Fibroblast of skin of back (primary cell): ENCODE measurements at places on chromosomes 5 and 9.

GRCh38 chr5:335740-336038, 14.2 kb downstream of the AHRR start:
- DNase-seq: no peak

GRCh38 chr9:7284517-7284916, 515.1 kb downstream of the DMAC1 start:
- no peak for DNase-seq

DNA sequence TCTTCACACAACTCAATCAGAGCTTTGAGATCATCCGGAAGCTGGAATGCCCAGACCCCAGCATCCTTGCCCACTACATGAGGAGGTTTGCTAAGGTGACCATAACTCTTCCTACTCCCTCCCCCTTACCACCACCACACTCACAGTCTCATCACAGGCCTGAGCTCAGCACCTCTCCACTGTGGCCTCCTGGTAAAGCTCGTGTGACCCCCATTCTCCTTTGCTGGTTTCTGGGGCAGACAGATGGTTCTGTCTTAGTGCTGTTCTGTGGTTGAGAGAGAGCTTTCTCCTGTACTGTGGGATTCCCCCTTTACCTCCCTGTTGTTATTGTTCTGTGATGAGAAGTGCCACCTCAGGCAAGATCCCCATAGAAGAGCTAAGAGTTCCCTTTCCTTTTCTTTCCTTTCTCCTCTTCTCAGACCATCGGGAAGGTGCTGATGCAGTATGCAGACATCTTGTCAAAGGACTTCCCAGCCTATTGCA, 92.7 kb upstream of the RUSC2 start:
- no peak for DNase-seq

DNA sequence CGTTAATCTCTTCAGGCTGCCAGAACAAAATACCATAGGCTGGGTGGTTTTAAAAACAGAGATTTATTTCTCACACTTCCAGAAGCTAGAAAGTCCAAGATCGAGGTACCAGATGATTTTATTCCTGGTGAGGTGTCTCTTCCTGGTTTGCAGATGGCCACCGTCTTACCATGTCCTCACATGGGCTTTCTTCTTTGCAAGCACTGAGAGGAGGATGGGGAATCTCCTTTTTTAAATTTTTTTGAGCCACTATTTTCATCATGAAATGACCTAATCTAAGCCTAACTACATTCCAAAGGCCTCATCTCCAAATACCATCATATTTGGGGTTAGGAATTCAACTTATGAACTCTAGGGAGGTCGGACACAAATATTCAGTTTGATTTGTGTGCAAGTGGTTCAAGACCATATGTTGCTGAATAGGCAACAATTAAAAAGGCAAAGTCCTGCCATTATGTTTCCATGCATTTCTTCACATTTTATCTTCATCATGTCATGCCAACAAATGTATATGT, 371.2 kb downstream of the CDH18 start:
- peak; percentile 2 for DNase-seq

DNA sequence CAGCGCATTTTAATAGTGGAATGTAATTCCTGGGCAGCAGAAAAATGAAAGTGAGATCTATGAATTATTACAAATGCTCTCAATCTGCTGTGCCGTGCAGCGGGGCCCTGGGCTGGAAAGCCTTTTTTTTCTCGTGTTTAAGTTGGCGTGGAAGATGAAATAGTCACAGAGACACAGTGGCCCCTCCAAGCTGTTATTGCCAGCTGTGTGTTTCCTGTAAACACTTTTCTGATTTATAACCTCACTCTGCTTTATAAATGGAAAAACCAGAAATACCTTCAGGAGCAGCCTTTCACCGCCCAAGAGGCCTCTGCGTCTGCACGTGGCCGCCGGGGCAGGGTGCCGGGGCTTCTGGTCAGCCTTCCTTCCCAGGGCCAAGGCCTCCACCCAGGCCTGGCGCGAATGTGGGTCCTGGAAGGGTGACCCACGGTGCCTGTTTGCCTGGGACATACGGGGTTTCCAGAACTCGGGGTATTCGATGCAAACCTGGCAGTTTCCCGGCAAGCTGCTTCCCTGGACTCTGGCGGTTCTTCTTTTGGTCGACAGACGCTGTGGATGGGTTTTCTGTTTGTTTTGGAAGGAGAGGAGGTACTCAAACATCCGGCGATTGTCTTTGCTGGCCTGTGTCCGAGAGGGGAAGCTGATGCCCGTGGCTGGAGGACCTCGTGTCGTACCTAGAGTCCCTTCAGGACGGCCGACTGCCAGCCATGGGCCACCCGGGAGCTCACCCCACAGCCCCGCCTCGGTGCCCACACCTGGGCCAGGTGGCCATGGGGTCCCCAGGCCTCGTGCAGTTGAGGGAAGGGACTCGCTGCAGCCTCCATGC, 256.7 kb downstream of the PARP8 start:
- no peak for DNase-seq

- no peak for DNase-seq
Measured at GRCh38 chr9:131161585-131161984, 36.2 kb downstream of the NUP214 start.

DNA sequence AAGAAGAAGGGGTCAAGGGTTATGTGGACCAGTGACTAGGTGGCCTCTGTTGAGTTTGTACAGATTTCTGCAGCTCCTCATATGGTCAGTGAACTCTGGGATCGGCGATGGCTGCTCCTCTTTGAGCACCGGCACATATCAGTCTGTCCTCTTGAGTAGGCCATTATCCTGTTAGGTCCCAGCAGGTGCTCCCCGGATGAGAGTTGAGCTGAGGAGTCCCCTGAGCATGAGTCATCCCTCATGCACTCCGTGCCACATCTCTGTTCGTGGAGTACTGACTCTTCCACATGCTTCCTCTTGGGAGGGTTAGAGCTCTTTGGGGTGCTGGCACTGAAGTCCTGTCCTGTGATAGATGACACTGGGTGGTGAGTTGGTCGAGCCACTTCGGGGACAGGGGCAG, 143.7 kb downstream of the PTTG1 start:
- no peak for DNase-seq

DNA sequence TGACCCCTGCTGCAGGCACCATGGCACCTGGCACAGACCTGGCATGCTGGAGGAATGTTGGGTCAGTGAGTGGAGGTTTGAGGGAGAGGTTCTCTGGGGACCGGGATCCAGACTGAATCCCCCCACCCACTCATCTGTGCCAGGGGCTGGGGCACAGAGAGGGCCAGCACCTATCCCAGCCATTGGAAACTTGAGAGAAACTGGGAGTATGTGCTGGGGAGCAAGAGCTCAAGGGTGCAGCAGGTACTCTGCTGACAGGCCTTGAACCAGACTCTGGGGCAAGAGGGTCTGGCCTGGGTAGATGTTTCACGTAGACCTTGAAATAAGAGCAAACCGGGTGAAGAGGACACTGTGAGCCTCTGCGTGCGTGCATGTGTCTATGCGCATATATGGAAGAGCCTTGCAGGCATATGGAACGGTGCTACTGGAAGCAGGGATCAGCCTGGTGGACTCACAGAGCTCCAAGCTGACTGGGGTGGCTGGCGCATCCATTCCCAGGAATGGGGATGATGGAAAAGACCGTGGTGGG, 8.8 kb downstream of the FGF18 start:
- no peak for DNase-seq

DNA sequence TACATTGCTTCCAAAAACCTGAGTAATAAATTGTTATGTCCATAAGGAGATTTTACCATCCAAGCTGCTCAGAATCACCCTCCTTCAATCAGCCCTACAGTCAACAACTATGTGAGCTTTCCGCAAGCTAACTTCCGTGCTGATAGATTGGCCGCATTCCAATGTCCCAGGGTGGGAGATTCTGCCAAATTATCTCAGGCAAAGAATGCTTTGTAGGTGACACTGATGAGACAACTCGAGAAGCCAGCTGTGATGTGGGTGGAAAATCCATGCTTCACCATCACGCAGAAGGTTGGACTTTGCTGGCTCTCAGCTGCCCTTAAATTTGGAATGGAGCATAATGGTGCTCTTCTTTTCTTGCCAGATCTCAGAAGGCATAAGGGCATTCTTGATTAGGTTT, 44.9 kb upstream of the HCN1 start:
- DNase-seq: no peak

DNA sequence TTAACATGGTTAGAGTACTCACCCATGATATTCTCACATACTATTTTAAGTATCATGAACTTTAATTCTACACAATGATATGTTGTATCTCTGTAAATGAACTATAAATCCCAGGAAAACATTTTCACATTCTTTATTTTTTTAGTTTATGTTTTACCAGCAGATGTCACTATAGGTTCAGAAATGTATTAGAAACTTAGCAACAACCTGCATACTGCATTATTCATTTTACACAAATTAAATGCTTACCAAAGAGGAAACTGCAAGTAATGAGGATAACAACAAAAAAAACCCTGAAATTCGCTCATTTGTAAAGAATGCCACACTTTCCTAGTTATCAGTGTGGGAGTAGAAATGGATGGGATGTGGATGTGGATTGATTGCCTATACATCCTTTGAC, 217.5 kb upstream of the OTULINL start:
- DNase-seq: no peak

- no peak for DNase-seq
Measured at GRCh38 chr9:14941501-14942405, 31.5 kb upstream of the FREM1 start.

GRCh38 chr5:134053840-134054338, 49.1 kb upstream of the VDAC1 start:
- DNase-seq: no peak

GRCh38 chr9:8365466-8366160, 566.0 kb upstream of the DMAC1 start:
- no peak for DNase-seq

- peak; percentile 55 for DNase-seq
Measured at GRCh38 chr9:75265525-75265972, 177.2 kb downstream of the OSTF1 start.

- no peak for DNase-seq
Measured at GRCh38 chr9:100774962-100775361, 197.1 kb downstream of the CAVIN4 start.

DNA sequence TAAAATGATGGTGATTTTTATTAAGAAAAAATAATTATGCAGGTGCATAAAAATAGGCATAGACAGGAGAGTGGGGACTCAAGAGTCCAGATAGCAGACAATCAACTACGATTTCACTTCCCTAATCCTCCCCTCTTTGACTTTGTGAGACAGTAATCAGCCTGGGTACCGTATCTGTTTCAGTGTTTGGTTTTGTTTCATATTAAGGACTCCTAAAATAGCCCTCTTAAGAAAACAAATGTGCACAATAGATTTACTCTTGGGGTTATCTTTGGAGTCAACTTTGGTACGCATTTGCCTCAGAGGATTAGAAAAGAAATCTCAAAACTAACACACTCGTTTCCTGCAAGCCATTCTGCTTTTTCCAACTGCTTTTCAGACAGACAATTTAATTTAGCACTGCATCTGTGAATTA, 96.3 kb downstream of the ZNF608 start:
- DNase-seq: no peak

DNA sequence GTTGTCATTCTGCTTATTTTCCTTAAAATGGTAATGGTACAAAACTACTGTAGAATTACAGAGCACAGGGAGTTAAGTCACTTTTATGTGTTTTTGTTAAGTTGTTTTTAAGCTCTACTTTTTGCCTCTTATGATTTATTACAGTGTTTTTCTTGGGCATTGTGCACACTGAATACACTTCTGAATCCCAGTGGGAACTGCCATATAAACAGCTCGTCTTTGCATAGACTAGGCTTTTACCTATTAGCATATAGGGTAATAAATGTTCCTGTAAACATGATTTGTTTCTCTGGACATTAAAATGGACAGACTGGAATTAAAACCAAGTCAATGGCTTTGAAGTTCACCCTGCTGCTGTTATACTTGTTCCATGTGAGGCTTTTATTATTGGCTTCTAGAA, 12.2 kb downstream of the KLF9 start:
- DNase-seq: no peak

DNA sequence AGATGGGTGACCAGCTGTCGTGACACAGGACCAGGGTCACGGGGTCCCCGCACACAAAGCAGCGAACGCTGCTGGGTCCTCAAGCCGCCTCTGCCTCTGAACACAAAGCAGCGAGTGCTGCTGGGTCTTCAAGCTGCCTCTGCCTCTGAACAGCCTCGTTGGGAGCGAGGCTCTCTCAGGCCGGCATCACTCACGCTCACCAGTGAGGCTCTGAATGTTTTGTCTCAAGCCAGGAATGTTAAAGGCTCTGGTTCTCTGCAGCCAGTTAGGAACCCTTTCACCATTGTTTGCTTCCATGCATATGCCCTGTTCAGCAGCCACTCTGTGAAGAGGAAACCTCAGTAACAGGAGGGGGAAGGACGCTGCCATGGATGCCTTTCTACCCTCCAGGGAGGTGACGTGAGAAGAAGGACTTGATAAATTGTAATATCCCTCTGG, 82.7 kb upstream of the TAF11L2 start:
- peak; percentile 38 for DNase-seq

DNA sequence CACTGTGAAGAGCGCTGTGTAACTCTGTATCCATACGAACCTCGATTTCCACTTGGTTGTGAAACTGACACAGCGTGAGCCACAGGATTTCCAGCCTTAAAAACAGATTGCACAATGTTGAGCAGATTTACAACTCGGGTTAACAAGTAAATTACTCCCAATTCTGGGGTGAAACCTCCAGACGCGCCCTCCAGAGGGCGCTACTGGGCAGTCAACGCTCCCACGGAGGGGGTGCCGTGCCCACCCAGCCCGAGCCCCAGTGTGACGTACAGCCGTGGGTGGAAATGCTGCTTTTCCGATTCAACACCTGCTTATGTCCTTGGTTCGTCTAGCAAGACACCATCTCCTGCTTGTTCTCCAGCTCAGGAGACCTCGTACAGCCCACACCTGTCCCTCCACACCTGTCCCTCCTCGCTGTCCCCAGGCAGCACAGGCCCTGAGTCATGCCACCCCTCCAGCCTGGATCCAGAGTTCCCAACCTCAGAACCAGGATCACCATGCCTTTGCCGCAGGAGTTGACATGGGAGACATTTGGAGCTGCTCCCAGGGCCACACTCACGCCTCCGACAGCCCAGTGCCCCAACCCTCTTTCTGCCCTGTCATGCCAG, 34.4 kb upstream of the SLC6A3 start:
- DNase-seq: no peak

GRCh38 chr5:151224372-151224771, 480 bp upstream of the CCDC69 start:
- DNase-seq: no peak

DNA sequence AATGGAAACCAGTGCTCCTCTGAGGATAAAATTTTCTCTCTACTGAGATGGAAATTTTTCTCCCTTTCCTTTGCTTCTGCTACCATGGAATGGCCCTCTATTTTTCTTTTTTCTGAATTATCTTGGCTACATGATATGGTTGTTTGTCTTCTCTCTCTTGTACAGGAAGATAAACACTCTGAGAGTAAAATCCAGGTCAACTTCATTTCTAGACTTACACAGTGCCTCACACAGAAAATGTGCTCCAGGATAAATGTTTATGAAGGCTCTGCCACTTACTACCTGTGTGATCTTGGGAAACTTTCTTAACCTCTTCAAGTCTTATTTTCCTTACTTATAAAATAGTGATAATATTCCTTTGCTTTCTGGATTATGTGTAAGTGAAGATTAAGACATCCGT, 153.9 kb downstream of the PRELID2 start:
- no peak for DNase-seq

GRCh38 chr9:84349671-84350070, 9.1 kb upstream of the SLC28A3 start:
- DNase-seq: peak; percentile 18
